ENCODE measurements at places on chromosomes 13 and 19. TPM values are rescaled to one million over a fixed set of nuclear protein-coding genes. Genes with fewer than 3 reads are reported as not detected.

ALG5 gene
- 29.3 TPM for total RNA-seq

ATP4B gene
- not detected for total RNA-seq

DNA sequence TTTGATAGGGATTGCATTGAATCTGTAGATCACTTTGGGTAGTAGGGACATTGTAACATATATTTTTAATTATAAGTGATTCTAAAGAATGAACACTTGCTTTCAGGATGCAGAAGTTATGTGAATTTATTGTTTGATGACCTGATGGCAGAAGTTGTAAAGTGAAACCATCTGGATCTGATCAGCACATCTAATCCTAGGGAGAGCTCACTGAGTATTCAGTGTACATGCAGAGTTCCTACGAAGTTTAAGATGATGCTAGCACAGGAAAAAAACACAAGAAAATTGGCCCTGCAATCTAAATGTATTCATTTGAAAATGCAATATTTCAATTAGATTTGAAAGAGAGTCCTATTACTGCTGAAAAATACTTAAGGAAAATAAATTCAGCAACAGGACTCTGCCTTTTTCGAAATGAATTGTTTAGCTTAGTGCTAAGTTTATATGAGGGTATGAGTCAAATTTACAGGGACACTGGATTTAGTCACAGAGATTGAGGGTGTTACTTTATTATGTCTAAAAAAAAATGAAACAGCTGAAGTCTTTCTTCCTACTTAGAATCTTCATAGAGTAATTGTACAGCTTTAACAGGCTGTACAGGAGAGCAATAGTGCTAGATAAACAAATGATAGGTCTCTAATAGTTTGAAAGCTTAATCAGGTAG lies 385.7 kb downstream of the DCT start:
- no peak for DNase-seq
- H3K4me3 ChIP-seq: no peak overlapping the region
- no peaks in the 10 kb centered on the region for H3K27me3 ChIP-seq
- H3K36me3 ChIP-seq: no peaks in the 10 kb centered on the region
- no peak overlapping the region for H3K27ac ChIP-seq
- no peaks in the 10 kb centered on the region for H3K4me1 ChIP-seq

- H3K27ac ChIP-seq: no peak overlapping the region
- H3K36me3 ChIP-seq: peaks cover 7% of the 10 kb centered on the region
- H3K4me3 ChIP-seq: no peak overlapping the region
- no peak for DNase-seq
- no peaks in the 10 kb centered on the region for H3K27me3 ChIP-seq
Observed at GRCh38 chr19:45356760-45357444, 13.5 kb downstream of the ERCC2 start.

All from endothelial cell of umbilical vein (primary cell).